ENCODE measurements at places on chromosomes 16 and 17. TPM values are rescaled to one million over a fixed set of nuclear protein-coding genes. Genes with fewer than 3 reads are reported as not detected.

TAX1BP3 gene
- total RNA-seq: 100 TPM

KRT36 gene
- not detected for total RNA-seq

CDRT4 gene
- 8.9 TPM for total RNA-seq

CCDC144A gene
- total RNA-seq: 0.17 TPM

CSH2 gene
- not detected for total RNA-seq

RRAD gene
- 1.2 TPM for total RNA-seq

SOX15 gene
- 7.0 TPM for total RNA-seq

NECAB2 gene
- 2.0 TPM for total RNA-seq

FOXJ1 gene
- 0.26 TPM for total RNA-seq

NHLRC4 gene
- total RNA-seq: not detected

DNA sequence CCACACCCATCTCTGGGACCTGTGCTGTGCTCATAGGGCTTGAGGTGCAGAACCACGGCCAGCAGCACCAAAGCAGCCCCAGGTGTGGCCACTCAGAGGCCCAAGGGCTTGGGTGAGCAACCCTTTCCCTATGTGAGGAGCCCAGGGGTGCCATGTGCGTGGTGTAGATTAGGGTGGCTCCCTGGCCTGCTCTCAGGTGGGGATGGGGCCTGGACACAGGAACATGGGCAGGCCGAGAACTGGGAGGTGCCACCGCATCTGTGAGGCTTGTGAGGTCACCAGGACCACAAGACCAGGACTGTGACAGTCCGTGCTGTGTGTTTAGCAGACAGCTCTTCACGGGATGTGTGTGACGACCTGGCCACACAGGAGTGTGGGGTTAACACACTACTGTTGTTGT, 103.5 kb upstream of the ZNF750 start:
- DNase-seq: no peak
- H3K27me3 ChIP-seq: no peaks in the 10 kb centered on the region
- no peak overlapping the region for H3K27ac ChIP-seq
- no peaks in the 10 kb centered on the region for H3K4me1 ChIP-seq
- no peak overlapping the region for H3K4me3 ChIP-seq
- peaks cover 28% of the 10 kb centered on the region for H3K36me3 ChIP-seq

GRCh38 chr16:77657016-77657415, 65.3 kb upstream of the NUDT7 start:
- H3K4me1 ChIP-seq: no peaks in the 10 kb centered on the region
- no peak for DNase-seq
- no peaks in the 10 kb centered on the region for H3K27me3 ChIP-seq
- H3K4me3 ChIP-seq: no peak overlapping the region
- H3K36me3 ChIP-seq: no peaks in the 10 kb centered on the region

GRCh38 chr16:3362931-3363330, 7.2 kb downstream of the OR2C1 start:
- no peak for DNase-seq
- H3K4me1 ChIP-seq: peaks cover 8% of the 10 kb centered on the region
- no peak overlapping the region for H3K27ac ChIP-seq
- 0 out of 2 replicates have a peak, but pooled peaks cover 4% of the 10 kb centered on the region for H3K27me3 ChIP-seq

DNA sequence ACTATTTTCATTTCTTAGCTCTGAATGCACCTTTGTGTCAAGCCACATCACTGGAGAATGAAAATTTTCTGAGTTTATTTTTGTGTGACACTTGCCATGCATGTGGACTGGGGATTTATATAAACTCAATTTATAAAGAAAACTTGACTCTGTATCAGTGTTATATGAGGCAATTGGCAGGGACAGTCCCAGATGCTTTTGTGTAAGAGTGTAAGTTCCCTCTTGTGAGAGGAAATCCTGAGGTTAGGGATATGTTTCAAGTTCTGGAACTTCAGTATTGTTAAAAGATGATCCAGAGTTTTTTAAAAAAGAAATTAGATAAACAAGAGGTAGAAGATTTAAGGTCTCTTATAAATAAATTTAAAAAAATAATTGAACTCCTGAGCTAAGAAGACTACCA, 10.9 kb upstream of the CCL8 start:
- H3K4me1 ChIP-seq: no peaks in the 10 kb centered on the region
- DNase-seq: no peak
- H3K36me3 ChIP-seq: no peaks in the 10 kb centered on the region
- no peaks in the 10 kb centered on the region for H3K27me3 ChIP-seq
- no peak overlapping the region for H3K27ac ChIP-seq

DNA sequence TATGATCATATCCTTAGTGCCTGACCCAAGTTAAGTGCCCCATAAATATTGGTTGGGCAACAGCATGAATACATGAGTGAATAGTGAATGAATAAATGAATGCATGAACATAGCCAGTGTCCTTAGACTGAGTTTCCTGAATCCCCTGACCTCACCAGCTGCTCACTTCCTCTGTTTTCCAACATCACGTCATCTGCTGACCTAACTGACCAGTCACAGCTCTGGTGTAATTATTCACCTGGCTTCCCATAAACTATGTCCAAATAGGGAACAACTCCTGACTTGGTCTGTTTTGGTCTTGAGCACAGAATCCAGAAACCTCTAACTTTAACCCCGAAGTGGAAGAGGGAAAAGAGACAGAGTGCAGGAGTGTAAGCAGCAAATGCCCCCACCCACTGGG, 83.4 kb downstream of the ASIC2 start:
- no peaks in the 10 kb centered on the region for H3K36me3 ChIP-seq
- H3K27ac ChIP-seq: no peak overlapping the region
- peaks cover 21% of the 10 kb centered on the region for H3K27me3 ChIP-seq
- H3K4me1 ChIP-seq: no peaks in the 10 kb centered on the region
- no peak overlapping the region for H3K4me3 ChIP-seq

- DNase-seq: no peak
- no peak overlapping the region for H3K27ac ChIP-seq
- no peaks in the 10 kb centered on the region for H3K4me1 ChIP-seq
- no peak overlapping the region for H3K4me3 ChIP-seq
- no peaks in the 10 kb centered on the region for H3K27me3 ChIP-seq
Observed at GRCh38 chr16:77925531-77925930, 96.8 kb upstream of the CLEC3A start.

DNA sequence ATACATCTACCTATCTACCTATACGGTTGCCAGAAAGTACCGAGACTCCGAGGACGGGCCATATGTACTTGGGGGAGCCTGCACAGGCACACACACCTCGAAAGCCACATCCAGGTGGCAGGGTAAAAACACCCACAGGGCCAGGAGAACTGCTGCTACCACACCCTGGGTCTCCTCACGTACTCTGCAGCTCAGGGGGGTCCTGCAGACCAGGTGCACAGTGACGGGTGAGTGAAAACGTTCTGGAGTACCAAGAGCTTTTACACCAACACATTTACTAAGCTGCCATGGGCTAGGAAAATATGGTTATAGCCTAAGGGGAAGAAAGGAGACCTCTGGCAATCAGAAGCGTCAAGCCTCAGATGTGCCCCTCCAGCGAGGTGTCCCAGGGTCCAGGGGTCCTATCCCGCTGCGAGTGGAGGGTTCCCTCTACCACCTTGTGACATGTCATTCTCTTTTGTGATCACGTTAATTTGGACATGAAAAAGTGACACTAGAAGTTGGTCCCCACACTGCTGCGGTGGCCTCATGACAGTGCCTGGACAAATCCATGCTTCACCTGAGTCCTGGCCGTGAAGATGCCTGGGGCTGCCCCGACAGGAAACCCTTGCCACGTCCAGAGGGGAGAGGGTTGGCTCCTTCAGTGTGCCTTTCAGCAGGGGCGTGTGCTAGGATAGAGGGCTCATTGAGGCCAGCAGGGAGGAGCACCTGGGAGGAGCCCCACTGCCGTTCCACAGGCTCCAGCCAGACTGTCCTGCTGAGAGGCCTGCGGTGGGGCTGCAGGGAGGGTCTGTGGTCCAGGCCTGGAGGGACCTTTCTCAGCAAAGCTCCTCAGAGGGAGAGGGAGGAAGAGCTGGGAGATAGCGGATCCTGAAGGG, 1.8 kb downstream of the CANT1 start:
- H3K4me1 ChIP-seq: peaks cover 75% of the 10 kb centered on the region
- no peak for DNase-seq
- H3K27me3 ChIP-seq: no peaks in the 10 kb centered on the region
- H3K27ac ChIP-seq: peak overlapping the region; percentile 2
- peaks cover 14% of the 10 kb centered on the region for H3K36me3 ChIP-seq

DNA sequence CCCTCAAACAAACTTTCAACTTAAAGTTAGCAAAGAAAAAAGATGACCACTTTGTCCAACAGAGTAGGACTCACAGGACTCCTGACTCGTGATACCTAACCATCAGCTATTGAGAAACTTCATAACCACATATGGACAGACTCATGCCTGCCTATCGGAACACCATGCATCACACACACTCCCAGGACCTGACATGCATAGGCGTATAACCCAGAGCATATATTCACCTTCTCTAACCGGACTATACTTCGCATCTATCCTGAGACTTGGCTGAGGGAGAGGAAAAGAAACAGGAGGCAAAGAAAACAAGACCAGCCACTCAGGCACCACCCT, 2.2 kb downstream of the PIP4K2B start:
- H3K4me3 ChIP-seq: peak overlapping the region; percentile 72
- DNase-seq: no peak
- H3K4me1 ChIP-seq: peaks cover 16% of the 10 kb centered on the region
- H3K27ac ChIP-seq: no peak overlapping the region

- no peak overlapping the region for H3K4me3 ChIP-seq
- H3K36me3 ChIP-seq: peaks cover 13% of the 10 kb centered on the region
- no peaks in the 10 kb centered on the region for H3K27me3 ChIP-seq
Observed at GRCh38 chr17:80876950-80877728, 114.5 kb upstream of the CHMP6 start.

GRCh38 chr16:56657555-56658326, at the start of gene MT1F:
Gene MT1F, plus strand, starts transcription at chr16:56657959. Its CDS starts 100 bp downstream, at chr16:56658059.
- H3K4me1 ChIP-seq: peaks cover 9% of the 10 kb centered on the region
- H3K27ac ChIP-seq: 0 out of 2 replicates have a peak within 1 kb of the TSS, but pooled peaks have one; percentile 1
- H3K4me3 ChIP-seq: peak within 1 kb of the TSS; percentile 83
- H3K36me3 ChIP-seq: no peaks in the 10 kb centered on the region
- H3K27me3 ChIP-seq: no peaks in the 10 kb centered on the region

- no peak overlapping the region for H3K27ac ChIP-seq
- no peak overlapping the region for H3K4me3 ChIP-seq
- no peaks in the 10 kb centered on the region for H3K4me1 ChIP-seq
- no peak for DNase-seq
- no peaks in the 10 kb centered on the region for H3K27me3 ChIP-seq
Observed at GRCh38 chr16:27627136-27627535, 77.2 kb downstream of the KATNIP start.

DNA sequence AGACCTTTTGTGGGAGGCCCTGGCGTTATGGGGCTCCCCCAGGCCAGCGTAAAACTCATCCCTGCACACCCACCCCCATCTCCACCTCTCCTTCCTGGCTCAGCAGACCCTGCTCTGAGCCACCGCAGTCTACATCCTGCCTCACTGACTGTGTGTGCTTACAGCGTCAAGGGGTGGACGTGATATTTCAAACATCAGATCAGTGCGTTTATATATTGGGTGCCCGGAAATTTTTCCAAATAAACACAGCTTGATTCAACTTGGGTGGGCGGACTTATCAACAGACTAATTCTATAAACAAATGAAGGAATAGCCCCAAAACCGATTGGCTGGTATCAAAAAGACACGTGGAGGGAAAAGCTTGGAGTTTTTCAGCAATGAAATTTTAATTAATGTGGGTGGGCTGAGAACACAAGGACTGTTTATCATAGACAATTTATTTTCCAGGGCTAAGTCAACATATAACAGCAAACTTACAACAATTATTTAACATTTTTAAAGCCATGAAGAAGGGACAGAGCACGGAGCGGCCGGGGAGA, at the start of gene FOXL1:
Gene FOXL1 (plus strand): TSS at position 489 of the 539 bp plus-strand sequence. CDS start 175 bp downstream, outside the sequence.
- peak within 1 kb of the TSS; percentile 74 for H3K4me3 ChIP-seq
- peak within 1 kb of the TSS; percentile 86 for H3K27ac ChIP-seq

- no peak overlapping the region for H3K27ac ChIP-seq
- no peaks in the 10 kb centered on the region for H3K4me1 ChIP-seq
- H3K27me3 ChIP-seq: no peaks in the 10 kb centered on the region
- no peaks in the 10 kb centered on the region for H3K36me3 ChIP-seq
- H3K4me3 ChIP-seq: no peak overlapping the region
- no peak for DNase-seq
Observed at GRCh38 chr16:71840052-71840451, 5.7 kb upstream of the ATXN1L start.

DNA sequence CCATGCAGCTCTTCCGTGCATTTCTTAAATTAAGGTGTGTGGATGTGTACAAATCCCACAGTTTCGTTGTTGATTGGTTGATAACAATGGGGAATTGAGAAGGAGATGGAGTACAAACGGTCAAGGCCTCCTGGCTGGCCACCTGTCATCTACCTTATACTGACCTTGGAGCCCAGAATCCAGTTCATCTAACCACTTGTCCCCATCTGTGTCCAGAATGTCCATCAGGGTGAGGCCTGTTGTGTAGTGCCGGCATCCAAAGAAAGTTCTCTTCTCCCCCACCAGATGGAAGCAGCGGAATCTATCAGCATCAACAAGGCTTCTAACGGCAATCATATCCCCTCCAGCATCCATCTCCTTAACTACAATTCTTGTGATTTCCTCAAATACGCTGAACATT, 1.5 kb downstream of the GSDMB start:
- H3K4me3 ChIP-seq: no peak overlapping the region
- H3K36me3 ChIP-seq: no peaks in the 10 kb centered on the region
- H3K4me1 ChIP-seq: no peaks in the 10 kb centered on the region
- H3K27me3 ChIP-seq: no peaks in the 10 kb centered on the region

DNA sequence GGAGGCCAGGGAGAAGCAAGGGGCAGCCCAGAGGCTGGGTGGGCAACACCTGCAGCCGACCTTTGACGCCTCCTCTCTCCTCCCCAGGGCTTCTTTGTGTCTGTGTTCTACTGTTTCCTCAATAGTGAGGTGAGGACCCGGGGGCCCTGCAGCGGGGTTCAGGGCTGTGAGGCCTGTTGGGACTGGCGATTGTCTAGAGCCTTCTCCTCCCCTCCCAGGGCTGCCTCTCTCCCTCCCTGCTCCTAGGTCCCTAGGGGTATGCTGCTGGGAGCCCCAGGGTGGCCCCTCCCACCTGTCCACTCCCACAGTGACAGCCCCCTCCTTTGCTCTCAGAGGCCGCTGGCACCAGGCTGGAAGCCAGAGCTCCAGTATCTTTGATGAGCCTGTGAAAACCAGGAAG, 10.8 kb upstream of the SPPL2C start:
- H3K27ac ChIP-seq: no peak overlapping the region
- no peak for DNase-seq
- no peaks in the 10 kb centered on the region for H3K36me3 ChIP-seq

DNA sequence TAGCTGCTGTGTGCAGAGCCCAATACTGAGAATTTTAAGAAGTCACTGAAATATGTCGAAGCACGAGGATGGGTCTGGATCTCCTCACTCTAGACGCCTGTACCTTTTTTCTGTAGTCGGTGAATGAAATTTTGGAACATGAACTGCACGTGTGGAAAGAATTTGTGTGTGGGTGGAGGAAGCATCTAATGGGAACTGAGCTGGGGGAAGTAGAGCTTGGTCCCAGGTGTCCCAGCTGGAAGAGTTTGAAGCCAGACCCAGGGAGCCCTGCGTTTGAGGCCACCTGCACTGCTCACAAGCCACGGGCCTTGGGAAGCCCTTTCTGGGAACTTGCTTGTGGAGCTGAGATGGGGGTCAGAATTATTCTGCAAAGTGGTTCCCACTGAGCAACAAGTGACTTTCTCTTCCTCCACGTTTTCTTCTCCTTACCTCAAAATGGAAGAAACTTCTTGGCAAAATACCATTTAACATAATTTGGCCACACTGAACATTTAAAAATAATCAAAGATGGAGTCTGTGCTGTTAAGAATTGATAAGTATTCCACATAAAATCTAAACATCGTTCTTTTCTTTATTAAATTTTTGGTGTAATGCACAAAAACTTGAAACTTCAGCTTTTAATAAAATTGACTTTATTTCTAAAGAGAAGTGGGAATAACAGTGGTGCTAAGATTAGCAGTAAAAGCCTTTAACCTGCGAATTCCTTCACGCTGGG, 163.8 kb downstream of the PRKCA start:
- H3K27ac ChIP-seq: peak overlapping the region; percentile 80
- no peak for DNase-seq
- no peaks in the 10 kb centered on the region for H3K27me3 ChIP-seq
- H3K4me3 ChIP-seq: peak overlapping the region; percentile 45

Measured in PC-3 (cell line).